ENCODE measurements at places on chromosomes 4 and X. TPM values are rescaled to one million over a fixed set of nuclear protein-coding genes. Genes with fewer than 3 reads are reported as not detected.

Gene ZXDA
- 2.3 TPM for total RNA-seq

Gene XG
- not detected for total RNA-seq

Gene PABPC5
- not detected for total RNA-seq

Gene CENPU
- total RNA-seq: 71.5 TPM

Gene RHOXF2B
- total RNA-seq: not detected

Gene HSFX4
- total RNA-seq: not detected

Gene MAML3
- 0.61 TPM for total RNA-seq

Gene GAB3
- 0.14 TPM for total RNA-seq

Gene DMRTC1B
- total RNA-seq: not detected

Gene BEND2
- total RNA-seq: not detected

Gene SEL1L3
- 161 TPM for total RNA-seq

Gene NUP62CL
- 5.8 TPM for total RNA-seq

Gene NR0B1
- 189 TPM for total RNA-seq

Gene EDA2R
- total RNA-seq: 6.5 TPM

Gene NAT8L
- total RNA-seq: 3.0 TPM

Gene COL25A1
- total RNA-seq: not detected

Gene NEIL3
- 20.7 TPM for total RNA-seq

Gene LRCH2
- total RNA-seq: not detected

Gene ZNF732
- not detected for total RNA-seq

Gene FAM90A26
- total RNA-seq: not detected

Gene GCNA
- not detected for total RNA-seq

Gene RBM46
- not detected for total RNA-seq

Gene HSFX1
- total RNA-seq: not detected

Gene CLDN2
- 26.3 TPM for total RNA-seq

Gene GAGE12E
- total RNA-seq: not detected

Gene MORC4
- total RNA-seq: 6.8 TPM

Gene F9
- not detected for total RNA-seq

Gene ZIC3
- not detected for total RNA-seq

Gene CLCN3
- total RNA-seq: 18.1 TPM

Gene DNAJB14
- 4.6 TPM for total RNA-seq

Gene TKTL2
- total RNA-seq: not detected

Gene NKX6-1
- total RNA-seq: not detected

Gene HERC5
- 15.4 TPM for total RNA-seq

Gene TCEAL3
- total RNA-seq: not detected

Gene GLRA3
- not detected for total RNA-seq

Gene PIGA
- 3.9 TPM for total RNA-seq

Gene ADH1C
- not detected for total RNA-seq

Gene PDE6B
- total RNA-seq: 7.2 TPM

Gene FMR1NB
- total RNA-seq: not detected
